ENCODE measurements at places on chromosomes 7 and 10.
A peak's percentile ranks its signal among the peaks of the same experiment; 100 is the strongest.

DNA sequence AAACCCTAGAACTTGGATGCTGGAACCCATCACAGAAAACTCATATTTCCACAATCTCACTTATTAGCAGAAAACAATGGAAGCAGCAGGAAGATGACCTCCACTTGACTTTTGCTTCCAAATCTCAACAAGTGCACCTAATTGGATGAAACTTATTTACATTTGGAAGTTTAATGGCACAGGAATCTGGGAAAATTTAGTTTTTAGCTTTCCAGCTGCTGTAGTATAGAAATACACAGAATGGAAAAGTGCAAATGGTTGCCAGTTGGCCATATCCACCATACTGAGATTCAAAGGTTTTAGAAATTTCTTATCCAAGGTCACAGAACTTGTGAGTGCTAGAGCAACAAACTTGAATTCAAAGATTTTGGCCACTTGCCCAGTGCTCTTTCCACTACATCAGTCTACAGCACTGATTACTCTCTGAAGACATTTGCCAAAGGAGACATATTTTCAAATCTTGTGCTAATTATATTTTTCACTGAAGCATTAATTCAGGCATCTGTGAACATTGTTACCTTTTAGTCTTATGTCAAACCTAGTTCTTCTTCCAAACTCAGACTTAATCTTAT is 9.3 kb upstream of the AHR start:
- DNase-seq: no peak

DNA sequence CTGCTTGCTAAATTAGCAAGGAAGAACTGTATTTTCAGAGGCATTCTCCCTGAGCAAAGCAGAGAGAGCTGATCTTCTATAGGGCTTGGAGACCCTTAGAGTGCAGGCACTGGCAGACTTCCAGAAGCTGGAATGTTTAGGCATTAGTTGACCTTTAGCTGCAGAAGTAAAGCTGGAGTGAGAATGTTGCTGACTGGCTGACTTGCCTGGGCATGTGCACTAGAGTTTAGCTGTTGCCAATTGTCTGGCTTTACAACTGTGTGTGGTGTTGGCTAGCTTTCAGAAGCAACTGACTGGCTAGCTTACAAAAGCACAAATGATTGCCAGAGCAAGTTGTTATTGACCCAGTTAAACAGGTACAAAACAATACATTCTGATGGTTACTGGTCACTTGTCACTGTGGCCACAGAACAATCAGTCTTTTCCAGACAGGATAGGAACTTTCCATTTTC is 25.1 kb downstream of the FAM13C start:
- peak; percentile 28 for DNase-seq

- DNase-seq: no peak
Observed at GRCh38 chr7:113246738-113247137, 128.4 kb upstream of the SMIM30 start.

GRCh38 chr10:36475746-36476145 is 649.7 kb upstream of the ANKRD30A start:
- no peak for DNase-seq

DNA sequence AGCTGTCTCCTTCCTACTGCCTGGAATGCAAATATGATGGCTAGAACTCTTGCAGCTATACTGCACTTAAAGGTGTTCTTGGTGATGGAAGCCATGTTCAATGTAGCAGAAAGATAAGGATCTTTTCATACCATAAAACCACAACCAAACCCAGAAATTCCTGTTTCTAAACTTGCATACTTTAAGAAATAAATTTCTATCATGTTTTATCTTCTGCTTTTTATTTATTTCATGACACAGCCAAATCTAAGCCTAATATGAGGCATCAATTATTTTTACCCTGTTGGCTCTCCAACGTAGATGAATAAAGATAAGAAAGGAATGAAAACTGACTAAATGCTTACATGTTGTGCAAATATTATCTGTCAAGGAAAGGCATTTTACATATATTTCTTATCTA is 224.1 kb downstream of the DOCK4 start:
- no peak for DNase-seq

DNA sequence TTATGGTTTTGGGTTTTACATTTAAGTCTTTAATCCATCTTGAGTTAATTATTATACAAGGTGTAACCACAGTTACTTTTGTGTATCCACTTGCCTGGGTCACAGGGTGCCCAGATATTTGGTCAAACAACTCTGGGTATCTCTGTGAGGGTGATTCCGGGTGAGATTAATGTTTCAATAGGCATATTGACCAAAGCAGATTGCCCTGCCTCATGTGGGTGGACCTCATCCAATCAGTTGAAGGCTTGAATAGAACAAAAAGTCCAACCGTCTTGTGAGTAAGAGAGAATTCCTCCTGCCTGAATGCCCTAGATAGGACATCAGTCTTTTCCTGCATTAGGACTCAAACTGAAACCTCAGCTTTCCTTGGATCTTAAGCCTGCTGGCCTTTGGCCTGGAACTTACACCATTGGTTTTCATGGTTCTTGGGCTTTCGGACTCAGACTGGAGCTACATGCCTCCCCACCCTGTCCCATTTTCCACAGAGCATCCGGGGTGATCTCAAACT is 68.9 kb upstream of the ST8SIA6 start:
- no peak for DNase-seq

- DNase-seq: no peak
Observed at GRCh38 chr10:123771877-123772644, 105.9 kb downstream of the GPR26 start.

DNA sequence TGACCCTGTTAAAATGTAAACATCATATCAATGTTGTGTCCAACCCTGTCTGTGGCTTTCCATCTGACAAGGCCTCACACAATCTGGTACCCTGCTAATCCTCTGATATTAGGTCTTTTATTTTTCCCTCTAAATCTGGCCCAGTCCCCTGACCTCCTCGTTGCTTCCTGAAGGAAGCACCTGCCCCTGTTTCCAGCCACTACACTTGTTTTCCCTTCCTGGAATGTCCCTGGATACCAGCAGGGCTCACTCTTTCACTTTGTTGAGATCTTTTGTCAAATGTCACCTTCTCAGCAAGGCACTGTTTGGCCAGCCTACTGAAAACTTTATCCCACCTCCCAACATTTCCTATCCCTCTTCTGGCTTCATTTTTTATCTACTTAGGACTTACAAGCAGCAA is 2.1 kb downstream of the SAMD9L start:
- no peak for DNase-seq

- peak; percentile 87 for DNase-seq
Observed at GRCh38 chr7:124071843-124072242, 39.0 kb upstream of the TMEM229A start.

- no peak for DNase-seq
Observed at GRCh38 chr10:131094527-131095312, 216.8 kb downstream of the TCERG1L start.

DNA sequence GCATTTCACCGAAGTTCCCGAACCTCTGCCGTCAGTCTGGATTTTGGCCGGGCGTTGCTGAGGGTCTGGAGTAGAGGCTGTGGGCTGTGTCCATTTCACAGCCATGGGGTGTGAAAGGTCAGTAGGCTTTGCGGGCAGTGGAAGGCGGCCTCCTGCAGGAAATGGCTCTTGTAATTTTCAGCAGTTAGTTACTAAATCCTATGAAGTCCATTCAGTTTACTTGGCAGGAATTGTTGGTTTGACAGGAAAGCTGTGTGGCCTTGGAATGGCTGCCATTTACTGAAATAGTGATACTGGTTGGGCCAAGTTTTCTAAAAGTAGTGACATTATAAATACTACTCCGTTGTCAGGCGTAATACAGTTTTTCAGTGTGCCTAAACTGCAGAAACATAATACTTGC is 303.7 kb downstream of the CCDC3 start:
- no peak for DNase-seq

- peak; percentile 24 for DNase-seq
Observed at GRCh38 chr7:69663911-69664832, 65.9 kb downstream of the AUTS2 start.

DNA sequence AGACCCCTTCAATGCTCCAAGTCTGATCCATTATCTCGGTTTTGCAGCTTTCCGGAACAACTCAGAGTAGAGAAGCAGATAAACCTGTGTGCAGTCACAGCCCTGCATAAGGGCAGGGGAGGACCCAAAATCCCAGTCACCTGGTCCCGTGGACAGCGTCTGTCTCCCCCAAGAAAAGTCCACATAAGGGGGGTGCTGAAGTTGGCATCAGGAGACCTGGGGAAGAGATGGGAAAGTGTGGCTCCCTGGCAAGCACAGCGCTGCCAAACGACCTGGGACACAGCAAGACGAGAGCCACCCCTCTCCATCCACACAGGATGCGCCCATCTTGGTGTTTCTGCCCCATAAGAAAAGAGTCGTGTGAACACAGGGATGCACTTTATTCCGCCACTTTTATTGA is 27.9 kb downstream of the ASB13 start:
- DNase-seq: no peak

DNA sequence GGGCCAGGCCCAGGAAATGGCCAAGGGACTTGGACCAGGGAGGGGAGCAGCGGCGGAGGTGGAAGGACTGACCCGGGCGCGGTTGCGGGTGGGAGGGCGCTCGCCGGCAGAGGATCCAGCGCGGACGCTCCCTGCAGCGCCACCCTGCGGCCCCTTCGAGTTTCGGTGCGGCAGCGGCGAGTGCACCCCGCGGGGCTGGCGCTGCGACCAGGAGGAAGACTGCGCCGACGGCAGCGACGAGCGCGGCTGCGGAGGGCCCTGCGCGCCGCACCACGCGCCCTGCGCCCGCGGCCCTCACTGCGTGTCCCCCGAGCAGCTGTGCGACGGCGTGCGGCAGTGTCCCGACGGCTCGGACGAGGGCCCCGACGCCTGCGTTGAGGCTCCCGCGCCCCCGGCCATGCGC is 16.8 kb upstream of the ZNF467 start:
- peak; percentile 14 for DNase-seq

DNA sequence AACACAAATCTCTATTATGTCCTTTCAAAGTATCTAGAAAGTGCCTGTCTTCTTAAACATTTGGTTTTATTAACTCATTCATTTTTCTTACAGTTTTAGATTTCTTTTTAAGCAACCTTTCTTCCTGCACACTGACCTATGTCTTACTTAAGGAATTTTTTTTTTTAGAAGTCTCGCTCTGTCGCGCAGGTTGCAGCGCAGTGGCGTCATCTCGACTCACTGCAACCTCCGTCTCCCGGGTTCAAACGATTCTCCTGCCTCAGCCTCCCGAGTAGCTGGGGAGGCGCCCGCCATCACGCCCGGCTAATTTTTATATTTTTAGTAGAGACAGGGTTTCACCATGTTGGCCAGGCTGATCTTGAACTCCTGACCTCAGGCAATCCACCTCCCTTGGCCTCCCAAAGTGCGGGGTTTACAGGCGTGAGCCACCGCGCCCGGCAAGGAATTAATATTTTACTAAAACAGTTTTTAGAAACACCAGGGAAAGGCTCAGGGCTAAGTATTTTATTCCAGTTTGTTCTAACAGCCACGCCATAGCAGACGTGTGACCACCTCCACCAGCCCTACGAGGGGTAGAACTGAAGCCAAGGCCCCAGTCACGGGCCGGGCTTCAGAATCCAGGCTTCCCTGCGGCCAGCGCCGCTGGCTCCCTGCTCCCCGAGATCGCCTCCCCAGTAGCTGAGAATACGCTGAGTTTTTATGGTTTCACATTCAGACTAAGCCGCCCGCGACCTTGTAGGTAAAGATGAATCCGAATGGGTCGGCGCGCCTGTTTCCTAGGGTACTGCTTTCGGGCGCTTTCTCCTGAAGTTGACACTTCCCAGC is 941 bp upstream of the LUC7L2 start:
- no peak for DNase-seq

DNA sequence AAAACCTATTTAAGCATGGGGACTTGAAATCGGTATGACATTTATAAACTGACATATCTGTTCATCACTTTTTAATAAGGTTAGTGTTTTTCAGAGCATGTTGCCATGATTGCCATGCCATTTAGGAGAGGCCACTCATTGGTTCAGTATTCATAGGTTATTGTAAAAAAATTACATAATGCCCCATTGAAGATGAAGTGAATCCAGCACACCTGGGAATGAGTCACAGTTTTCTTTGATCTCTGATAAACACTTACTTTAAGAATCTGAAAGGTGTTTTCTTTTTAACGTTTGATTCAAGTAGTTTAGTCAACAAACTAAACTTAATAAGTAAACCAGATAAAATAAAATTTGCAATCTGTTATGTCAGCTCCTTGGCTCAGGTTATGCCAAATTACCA is 278.3 kb downstream of the ARL4A start:
- DNase-seq: no peak

DNA sequence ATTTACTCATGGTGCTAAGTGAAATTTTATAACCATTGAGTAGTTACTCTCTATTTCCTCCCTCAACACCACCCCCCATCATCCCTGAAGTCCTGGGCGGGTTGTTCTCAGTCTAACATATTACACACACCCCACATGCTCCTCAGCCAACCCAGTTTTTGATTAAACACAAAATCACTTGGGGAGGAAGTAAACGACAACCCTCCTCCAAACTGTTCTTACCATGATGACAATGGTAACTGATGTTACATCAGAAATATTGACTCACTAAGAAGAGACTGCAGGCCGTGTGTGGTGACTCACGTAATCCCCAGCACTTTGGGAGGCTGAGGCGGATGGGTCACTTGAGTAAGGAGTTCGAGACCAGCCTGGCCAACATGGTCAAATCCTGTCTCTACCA is 44.2 kb downstream of the RAB11FIP2 start:
- no peak for DNase-seq

DNA sequence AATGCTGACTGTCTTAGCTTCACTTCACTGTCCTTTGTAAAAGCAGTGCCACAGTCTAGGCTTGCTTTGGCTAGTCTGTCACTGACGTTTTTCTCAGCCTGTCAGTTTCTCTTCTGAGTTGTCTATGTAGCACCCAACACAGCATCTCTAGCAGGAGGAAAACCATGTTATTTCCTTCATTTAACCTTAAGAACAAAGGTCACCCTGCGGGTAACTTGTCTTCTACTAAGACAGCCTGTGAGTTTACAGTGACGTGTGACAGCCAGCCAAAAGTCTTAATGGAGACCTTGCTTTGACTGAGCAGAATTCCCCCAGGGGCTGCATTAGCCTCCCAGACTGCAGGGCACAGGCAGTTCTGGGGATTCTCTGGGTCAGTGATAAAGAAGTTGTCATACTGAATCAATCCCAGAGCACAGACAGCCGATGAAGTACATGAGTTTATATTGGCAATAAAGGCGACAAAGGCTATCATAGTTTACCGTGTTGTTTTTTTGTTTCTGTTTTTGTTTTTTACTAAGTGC is 296.0 kb upstream of the KIAA1217 start:
- no peak for DNase-seq

GRCh38 chr7:70182521-70182920 is 584.2 kb downstream of the AUTS2 start:
- no peak for DNase-seq
